ENCODE measurements at places on chromosomes 16 and 17.

GRCh38 chr17:6638046-6638908, 2.2 kb downstream of the KIAA0753 start:
- no peak for DNase-seq

DNA sequence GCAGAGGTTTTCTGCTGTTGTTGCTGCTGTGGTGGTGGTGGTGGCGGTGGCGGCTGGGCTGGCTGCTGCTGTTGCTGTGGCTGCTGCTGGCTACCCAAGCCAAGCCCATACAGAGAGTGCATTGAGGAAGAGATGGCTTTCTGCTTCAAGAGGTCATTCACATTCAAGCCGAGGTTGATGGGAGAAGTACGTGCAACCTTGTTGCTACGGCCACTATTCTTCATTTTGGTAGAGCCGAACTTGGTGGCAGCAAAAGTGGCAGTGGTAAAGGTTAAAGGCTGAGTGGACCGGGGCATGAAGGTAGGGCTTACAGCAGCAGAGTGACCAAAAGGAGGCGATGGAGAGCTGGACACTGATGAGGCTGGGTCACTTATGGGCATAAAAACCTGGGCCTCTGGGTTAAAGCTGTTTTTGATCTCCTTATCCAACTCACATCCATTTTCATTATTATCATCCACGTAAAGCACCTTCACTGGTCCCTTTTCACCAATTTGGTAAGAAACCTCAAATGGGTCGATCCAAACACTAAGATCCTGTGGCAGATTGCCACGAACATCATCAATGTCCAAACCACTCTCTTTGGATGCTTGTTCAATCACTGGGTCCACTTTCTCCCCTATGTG, 2.8 kb downstream of the TOB1 start:
- peak; percentile 50 for DNase-seq

DNA sequence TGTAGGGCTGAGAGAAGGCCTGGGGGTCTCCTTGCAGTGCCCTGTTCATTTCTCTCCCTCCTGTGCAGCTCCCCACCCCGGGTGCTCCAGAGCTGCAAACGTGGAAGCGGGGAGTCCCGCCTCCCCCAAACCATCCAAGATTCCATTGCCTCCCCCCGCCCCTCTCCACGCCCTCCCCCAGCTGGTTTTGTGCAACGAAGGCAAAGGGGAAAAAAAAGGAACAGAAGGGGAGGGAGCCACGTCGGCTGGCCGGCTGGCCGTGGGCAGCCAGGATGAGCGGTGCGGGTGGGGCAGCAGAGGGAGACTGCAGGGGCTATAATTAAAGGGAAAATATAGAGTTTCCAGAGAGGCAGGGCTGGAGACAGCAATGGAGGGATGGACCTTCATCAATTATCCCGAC, 1.7 kb upstream of the COL1A1 start:
- no peak for DNase-seq

DNA sequence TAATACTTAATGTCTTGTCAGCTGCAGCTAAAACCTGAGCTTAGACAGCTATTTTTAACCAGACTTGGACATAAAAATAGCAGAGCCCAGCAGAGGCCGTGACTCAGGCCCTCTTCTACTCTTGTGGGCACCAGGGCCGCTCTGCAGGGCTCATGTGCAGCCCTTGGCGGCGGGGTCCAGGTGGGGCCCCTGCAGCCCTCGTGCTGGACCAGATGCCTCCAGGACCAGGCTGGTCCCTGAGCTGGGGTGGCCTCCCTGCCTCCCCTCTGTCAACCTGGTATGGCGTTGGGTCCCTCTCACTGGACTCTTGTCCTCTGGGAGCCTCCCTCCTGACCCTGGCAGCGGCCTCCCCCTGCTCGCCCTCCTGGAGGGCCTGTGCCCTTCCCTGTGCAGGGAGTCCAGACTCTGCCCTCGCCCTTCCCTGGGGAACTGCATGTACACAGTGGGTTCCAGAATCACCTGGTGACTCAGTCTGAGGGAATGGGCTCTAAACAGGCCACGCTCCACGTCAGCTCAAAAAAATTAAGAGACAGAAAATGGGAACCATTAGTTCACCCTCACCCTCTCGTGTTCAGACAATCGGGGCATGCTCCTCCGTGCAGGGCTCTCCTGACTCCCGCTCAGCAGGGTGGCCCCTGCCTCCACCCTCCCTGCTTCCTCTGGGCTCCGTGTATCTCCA, 9.7 kb downstream of the CDK5R1 start:
- DNase-seq = no peak

GRCh38 chr16:75192606-75193264, 14.2 kb downstream of the CTRB2 start:
- DNase-seq = no peak

GRCh38 chr17:74635418-74635817, 11.9 kb upstream of the CD300E start:
- DNase-seq = no peak

GRCh38 chr16:55471448-55472097, 7.4 kb upstream of the MMP2 start:
- no peak for DNase-seq

- no peak for DNase-seq
These were observed 29.8 kb downstream of the HSBP1 start for GRCh38 chr16:83837566-83837965.

- no peak for DNase-seq
These were observed 6.3 kb downstream of the STARD3 start for GRCh38 chr17:39643271-39643670.
